Kasumi-1 (cell line): ENCODE measurements at places on chromosomes 3 and 15.
A peak's percentile ranks its signal among the peaks of the same experiment; 100 is the strongest.

- DNase-seq, result peak; percentile 13
These were observed 1.0 kb upstream of the MCM2 start for GRCh38 chr3:127597020-127597771.

- DNase-seq, result no peak
These were observed 47.3 kb downstream of the PTPRG start for GRCh38 chr3:61608711-61609110.

- no peak for DNase-seq
These were observed 5.6 kb downstream of the CHRNA3 start for GRCh38 chr15:78615151-78615589.

- no peak for DNase-seq
These were observed 26.5 kb upstream of the TCF12 start for GRCh38 chr15:56891852-56892440.

GRCh38 chr15:62553911-62554563, 389.0 kb upstream of the C2CD4B start:
- no peak for DNase-seq

GRCh38 chr3:66435989-66436388, 64.8 kb downstream of the LRIG1 start:
- DNase-seq, result no peak

DNA sequence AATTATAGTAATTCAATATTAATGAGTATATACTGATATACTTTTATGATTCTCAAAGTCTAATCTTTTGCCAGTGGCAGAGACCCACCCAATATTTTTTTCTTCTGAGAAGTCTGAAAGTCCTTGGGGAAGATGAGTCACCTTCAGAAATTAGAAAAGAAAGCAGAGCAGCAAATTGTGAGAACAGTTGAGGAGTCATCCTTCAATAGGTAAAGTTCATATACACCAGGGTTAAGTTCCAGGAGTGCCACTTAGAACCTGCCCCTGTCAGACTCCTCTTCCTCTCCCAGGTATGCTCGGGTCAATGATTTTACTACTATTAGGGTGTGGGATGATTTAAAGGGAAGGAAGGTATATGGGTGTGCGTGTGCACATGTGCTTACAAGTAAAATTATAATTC, 7.1 kb downstream of the CLRN1 start:
- no peak for DNase-seq

- DNase-seq, result no peak
These were observed 403.9 kb downstream of the IL5RA start for GRCh38 chr3:2706144-2706835.

GRCh38 chr3:49180116-49180515, 8.7 kb downstream of the KLHDC8B start:
- no peak for DNase-seq

GRCh38 chr3:52229656-52230055, 4.2 kb upstream of the TLR9 start:
- no peak for DNase-seq

- no peak for DNase-seq
These were observed 21.4 kb upstream of the LIPC start for GRCh38 chr15:58410353-58410752.

GRCh38 chr3:16369276-16369675, 104.3 kb downstream of the OXNAD1 start:
- DNase-seq, result no peak

GRCh38 chr3:10508235-10508618, 2.8 kb upstream of the ATP2B2 start:
- DNase-seq, result no peak

GRCh38 chr15:77163781-77164384, 93.0 kb upstream of the TSPAN3 start:
- no peak for DNase-seq

GRCh38 chr3:129461461-129462146, 21.6 kb downstream of the IFT122 start:
- DNase-seq, result no peak

GRCh38 chr3:61463191-61463590, 98.2 kb upstream of the PTPRG start:
- no peak for DNase-seq

DNA sequence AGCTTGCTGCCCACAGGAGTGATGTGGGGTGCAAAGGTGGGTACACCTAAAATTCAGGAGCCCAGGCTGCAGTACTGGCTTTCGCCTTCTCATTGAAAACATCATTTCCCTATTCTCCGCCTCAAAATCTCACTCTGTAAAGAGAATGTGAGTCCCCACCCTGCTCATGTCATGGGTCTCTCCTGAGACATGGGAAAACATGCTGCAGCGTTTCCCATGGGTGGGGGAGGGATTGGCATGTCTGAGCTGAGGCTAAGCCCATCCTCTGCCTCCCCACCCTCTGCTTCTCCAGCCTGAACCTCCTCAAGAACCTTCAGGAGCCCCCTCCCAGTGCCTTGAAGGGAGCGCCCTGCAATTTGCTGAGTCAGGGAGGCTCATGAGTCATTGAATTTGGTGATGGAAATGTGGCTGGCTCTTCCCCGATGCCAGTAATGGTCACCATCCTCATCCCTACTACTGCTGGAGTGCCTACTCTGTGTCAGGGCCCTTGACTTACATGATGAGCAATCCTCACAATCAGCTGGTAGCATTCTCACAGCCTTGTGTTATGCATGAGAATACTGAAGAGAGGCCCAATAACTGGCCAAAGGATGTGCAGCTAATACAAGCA, 28.8 kb downstream of the WNT5A start:
- DNase-seq, result no peak
